Stomach (tissue), 19 donors: ENCODE measurements at places on chromosomes 11 and 22. TPM values are rescaled to one million over a fixed set of nuclear protein-coding genes. Genes with fewer than 3 reads are reported as not detected.

ABTB2 gene
- 0.58 TPM for total RNA-seq

OR52I2 gene
- not detected for total RNA-seq

OR2AG2 gene
- not detected for total RNA-seq

ME3 gene
- total RNA-seq, result 59.5 TPM

- no peak overlapping the region for H3K4me3 ChIP-seq
- H3K4me1 ChIP-seq, result no peaks in the 10 kb centered on the region
- H3K36me3 ChIP-seq, result no peaks in the 10 kb centered on the region
- DNase-seq, result no peak
- H3K27me3 ChIP-seq, result no peaks in the 10 kb centered on the region
Observed at GRCh38 chr11:109547356-109548027, 125.5 kb downstream of the C11orf87 start.
